ENCODE measurements at places on chromosomes 12 and 14.

GRCh38 chr12:126051611-126052107, 986.4 kb downstream of the AACS start:
- peak; percentile 17 for DNase-seq

DNA sequence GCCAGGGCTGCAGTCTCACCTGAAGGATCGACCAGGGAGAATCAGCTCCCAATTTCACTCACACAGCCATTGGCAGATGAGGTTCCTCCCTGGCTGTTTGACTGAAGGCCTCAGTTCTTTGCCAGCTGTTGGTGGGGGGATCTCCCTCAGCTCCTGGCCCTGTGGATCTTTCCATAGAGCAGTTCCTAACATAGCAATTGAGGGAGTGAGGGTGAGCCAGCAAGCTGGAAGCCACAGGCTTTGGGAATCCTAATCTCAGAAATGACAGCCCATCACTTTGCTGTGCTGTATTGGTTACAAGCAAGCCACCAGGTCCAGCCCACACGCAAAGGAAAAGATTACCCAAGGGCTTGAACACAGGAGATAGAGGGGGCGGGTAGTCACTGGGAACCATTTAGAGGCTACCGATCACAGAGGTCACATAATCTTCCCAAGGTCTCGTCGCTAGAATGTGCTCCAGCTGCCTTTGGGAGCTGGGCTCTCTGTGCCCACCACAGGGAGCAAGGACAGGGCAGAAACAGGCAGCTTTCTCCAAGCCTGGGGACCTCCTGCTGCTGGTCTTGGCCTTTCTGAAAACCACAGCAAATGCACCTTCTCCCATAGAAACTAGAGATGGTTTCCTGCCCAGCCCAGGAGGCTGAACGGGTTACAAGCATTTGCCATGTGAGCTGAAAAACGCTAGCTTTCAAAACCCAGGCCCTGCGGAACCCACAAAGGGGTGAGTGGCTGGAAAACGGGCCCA, 4.6 kb upstream of the OTUB2 start:
- no peak for DNase-seq

DNA sequence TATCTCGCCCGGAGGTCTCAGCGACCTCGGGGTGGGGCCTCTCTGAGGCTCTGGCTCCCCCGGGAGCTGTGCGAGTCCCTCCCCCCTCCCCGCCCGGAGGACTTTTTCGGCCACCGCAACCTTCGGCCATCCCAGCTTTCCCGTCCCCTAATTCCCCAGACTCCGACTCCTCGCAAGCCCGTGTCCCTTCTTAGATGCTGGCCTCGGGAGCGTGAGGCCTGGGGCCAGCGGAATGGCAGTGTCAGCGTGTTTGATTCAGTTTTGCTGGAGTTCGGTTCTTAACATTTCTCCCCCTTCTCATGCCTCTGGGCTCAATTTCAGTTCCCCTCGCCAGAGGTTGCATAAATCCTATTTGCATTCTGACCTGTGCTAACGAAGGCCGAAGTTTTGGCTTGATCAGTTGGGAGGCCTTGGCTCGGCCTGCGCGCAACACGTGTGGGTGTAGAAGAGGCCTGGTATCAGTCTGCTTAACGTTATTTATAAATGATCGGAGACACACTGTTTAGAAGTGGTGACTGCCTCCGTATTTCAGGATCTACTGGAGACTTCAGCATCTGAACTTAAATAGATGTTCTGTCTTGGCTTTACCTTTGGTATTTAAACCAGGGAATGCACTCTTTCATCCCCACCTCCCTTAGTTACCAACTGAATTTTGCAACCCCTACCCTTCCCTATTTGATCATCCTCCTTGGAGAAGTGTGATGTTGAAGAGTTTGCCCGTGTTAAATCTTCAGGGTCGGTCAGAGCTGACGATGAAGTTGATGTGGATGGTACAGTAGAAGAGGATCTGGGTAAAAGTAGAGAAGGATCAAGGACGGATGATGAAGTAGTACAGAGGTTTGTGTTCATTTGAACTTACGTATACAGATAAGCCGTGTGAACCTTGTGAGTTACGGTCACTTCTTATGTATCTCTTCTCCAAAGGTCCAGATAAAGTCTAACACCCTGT, 851 bp downstream of the HSP90B1 start:
- no peak for DNase-seq

DNA sequence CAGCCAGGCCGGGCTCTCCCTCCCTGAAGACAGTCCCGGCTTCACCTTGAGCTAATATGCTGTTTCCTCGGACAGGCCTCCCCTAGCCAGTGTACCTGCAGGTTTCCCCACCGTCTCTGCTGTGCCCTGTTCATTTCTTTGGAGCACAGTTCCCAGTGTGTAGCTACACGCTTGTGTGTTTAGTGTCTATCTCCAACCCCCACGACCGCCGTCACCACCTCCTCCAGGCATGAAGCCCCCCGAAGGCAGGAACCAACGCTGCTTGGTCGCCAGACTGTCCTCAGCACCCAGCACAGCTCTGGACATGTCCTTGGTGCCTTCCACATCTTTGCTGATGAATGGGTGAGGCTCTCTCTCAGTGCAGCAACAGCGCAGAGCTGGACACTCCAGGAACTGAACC, 26.2 kb upstream of the PLEKHG6 start:
- no peak for DNase-seq

- DNase-seq = no peak
Measured at GRCh38 chr12:16610743-16611142, 4.8 kb upstream of the LMO3 start.

Measured in A549 (cell line).